ENCODE measurements at places on chromosomes 12 and 14.

DNA sequence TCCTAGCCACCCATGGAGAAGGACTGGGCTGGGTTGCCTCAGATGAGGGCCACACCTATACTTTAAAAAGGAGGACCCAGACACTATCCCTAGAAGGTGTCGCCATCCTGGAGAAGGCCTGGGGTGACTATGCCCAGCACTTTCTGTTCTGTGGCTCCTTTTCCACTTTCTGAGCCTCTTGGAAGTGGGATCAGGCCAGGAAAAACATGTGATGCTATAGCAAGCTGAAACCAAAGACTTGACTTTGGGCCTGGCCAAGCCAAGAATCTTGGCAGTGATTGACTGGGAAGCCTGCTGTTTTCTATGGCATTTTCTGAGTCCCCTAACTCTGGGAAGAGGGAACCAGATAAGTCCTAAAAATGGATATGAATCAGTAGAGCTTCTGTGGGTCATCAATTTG, 332.3 kb downstream of the ZFP36L1 start:
- no peak for DNase-seq

DNA sequence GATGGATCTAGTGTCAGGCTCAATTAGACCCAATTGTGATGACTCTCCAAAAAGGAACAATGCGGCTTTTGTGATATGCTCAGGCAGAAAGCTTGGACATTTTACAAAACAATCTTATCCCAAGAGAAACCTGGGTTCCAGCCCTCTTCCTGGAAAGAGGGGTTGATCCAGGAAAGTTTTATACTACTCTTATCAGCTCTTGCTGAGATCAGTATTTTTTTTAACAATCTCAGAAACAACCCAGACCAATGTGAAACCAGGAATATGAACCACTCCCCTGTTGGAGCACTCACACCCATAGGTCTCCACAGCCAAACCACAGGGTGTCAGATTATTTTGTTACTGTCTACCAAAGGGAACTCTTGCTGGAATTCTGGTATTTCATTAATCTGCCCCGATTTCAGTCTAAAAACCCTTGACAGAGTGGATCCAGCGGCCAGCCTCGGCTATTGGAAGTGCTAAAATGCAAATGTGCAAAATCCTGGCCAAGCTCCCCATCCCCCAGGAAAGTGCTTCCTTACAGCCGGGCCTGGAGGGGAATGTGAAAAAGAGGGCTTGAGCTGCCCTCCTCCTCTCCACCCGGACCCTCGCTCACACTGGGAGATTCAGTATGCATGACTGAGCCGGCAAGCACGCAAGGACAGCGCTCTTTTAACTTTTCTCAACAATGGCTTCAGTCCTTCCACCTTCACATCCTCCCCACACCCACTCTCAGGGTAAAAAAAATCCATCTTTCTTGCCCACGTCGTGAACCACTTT, 4.0 kb downstream of the FBXL14 start:
- DNase-seq = no peak

GRCh38 chr12:49055092-49055491, 5.5 kb downstream of the KMT2D start:
- DNase-seq = no peak

- no peak for DNase-seq
These were observed 1.6 kb upstream of the NDRG2 start for GRCh38 chr14:21026274-21026987.

DNA sequence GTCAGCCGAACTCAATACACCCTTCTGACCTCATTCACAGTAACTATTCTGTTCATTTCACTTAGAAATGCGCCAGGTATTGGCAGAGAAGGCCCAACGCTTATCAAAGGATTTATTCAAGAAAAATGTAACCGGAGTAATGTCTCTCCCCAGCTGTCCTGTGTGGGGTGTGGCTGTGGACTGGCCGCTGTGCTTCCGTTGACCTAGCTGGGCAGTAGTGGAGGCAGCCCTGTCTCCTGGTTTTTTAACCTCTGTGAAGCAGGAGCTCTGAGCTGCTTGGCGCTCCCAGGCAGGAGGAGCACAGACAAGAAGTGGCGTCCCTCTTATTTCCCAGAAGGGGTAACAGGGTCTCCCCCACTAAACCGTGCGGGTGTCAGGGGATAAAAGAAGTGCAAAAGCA, 85.2 kb downstream of the ESR2 start:
- no peak for DNase-seq

DNA sequence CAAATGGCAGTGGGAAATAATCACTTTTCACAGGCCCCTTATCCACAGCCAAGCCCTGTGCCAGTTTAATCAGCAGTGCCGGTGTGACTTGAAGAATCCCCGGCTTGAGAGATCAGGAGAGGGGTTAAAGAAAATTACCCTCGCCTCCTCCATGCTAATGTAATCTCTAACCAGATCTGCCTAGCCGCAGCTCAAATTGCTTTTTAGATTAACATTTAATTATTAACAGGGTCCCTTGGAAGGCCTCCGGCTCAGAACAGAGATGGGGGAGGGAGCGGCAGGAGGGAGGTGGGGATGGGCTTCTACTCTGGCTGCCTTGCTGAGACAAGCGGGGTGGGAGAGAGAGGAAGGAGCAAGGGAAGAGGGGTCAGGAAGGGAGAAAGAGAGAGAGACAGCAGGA, 24.0 kb downstream of the FAM222A start:
- DNase-seq = no peak

DNA sequence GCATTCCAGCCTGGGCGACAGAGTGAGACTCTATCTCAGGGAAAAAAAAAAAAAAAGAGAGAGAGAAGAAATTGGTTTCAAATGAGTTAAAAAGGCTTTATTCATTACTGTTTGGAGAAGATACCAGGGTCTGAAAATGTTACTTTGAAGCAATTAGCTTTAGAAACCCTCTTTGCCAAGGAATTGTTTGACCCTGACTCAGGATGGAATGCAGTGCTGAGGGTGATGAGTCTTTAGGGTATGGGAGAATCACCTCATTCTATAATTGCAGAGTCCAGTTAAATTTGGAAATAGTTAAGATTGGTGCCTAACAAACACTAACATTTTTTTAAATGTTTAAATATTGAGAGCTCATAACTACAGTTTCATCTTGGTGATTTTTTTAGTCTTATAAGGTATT, 13.3 kb downstream of the RAP1B start:
- DNase-seq = no peak

DNA sequence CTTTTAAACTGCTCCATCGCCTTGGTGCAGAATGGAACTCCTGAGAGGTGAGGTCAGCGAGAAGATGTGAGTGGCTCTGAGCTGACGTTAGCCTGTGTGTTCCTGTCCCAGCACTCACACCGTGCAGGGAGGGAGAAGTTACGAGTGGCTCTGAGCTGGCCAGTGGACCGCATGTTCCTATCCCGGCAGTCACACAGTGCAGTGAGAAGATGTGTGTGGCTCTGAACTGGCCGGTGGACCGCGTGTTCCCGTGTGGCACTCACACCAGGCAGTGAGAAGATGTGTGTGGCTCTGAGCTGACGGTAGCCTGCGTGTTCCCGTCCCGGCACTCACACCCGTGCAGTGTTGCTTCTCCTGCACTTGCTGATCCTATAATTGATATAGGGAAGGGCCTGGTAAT, 59.9 kb downstream of the VCPKMT start:
- DNase-seq = no peak

Data from activated CD4-positive, alpha-beta T cell treated with anti-CD3 and anti-CD28 coated beads for 48 hours (primary cell).